NCI-H1694 (cell line): ENCODE measurements at places on chromosomes 3 and 15.

DNA sequence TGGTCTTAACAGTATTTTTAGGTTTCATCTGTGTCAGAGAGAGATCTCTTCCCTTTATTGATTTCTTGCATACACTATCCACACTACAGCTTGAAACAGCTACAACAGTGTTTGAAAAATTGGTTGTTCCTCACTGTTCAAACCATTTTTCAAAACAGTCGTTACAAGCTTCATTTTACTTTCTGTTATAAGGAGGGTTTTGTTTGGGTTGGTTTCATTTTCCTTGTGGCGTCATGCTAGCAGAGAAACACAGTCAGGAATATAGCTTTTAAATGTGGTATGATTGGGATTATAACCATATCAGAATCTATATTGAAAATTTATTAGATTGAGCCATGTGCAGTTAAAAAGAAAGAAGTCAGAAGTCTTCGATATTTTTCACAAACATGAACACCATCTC, 400.6 kb downstream of the ZBTB20 start:
- DNase-seq = no peak

DNA sequence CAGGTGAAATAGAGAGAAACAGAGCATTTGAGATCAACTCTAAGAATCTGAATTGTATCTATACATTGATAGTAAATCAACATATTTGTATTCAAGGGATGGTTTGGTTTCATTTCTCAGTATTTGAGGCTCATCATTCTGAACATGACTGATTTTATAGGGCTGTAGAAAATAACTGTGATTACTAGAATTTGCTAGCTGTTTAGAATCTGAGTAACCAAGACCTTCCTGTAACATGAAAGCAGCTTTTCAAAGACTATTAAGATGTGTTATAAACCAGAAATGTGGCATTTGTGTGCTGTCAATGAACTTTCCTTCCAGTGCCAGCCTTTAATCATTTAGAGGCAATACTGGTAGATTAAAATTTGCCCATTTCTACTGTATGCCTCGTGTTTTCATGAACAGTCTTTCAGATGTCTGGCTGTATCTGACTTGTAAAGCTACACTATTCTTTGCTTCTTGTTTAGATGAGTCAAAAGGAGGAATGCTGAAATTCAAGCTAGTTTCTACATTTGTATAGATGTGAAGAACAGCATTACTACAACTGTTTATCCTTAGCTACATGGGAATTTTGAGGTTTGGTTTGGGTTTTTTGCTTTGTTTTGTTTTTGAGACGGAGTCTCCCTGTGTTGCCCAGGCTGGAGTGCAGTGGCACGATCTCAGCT, 137.3 kb upstream of the BHLHE40 start:
- DNase-seq = no peak

- DNase-seq = no peak
Measured at GRCh38 chr3:78798266-78798832, 969.4 kb downstream of the ROBO1 start.

DNA sequence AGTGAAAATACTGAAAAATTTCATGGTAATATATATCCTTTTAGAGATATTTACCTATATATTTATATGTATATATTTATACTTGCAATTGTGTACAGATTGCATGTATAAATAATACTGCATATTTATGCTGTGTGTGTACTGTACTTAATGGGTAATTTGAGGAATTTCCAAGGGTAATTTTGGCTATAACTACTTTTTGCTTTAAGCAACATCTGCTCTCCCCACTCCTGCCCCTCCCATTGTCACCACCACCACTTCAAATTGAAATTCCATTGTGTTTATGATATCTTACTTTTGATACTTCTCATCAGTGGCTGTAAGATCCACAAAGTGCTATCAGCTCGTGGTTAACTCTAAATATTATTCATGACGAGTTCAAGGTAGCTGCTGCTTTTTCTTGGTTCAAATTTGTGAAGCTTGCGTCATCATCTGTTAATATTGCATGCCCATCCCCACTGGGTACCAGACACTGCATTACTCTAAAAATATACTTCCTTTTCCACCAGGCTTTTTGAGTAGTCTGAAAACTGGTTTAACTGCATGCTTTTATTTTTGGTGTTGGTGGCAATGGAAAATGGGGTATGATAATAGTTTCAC, 91.7 kb upstream of the MITF start:
- no peak for DNase-seq

- no peak for DNase-seq
Measured at GRCh38 chr3:14425581-14426304, 23.3 kb downstream of the SLC6A6 start.

- no peak for DNase-seq
Measured at GRCh38 chr3:170740726-170741591, 129.0 kb downstream of the RPL22L1 start.

- DNase-seq = peak; percentile 43
Measured at GRCh38 chr3:44648564-44649229, at the start of gene ZNF35. Gene ZNF35 (plus strand): TSS chr3:44648732. CDS start chr3:44651068, 2,336 bp downstream.

- no peak for DNase-seq
Measured at GRCh38 chr15:49625460-49626036, 4.7 kb downstream of the DTWD1 start.

DNA sequence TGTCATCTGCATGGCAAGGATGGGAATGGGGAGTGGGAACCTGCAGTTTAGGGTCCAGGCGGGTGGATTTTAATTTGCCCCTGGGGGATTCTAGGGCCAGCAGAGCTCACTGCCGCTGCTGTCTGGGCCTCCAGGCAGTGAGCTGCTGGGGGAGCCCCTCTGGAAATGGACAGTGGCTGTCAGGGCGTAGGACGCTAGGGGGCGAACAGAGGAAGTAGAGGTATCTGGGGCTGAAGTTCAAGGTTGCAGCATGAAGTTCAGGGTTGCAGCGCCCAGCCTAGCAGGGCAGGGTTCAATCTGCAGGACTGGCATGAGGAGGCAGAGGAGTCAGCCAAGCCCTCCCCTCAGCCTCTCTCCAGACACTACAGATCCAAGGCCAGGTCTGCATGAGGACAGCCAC, 49.5 kb downstream of the APBA2 start:
- no peak for DNase-seq

DNA sequence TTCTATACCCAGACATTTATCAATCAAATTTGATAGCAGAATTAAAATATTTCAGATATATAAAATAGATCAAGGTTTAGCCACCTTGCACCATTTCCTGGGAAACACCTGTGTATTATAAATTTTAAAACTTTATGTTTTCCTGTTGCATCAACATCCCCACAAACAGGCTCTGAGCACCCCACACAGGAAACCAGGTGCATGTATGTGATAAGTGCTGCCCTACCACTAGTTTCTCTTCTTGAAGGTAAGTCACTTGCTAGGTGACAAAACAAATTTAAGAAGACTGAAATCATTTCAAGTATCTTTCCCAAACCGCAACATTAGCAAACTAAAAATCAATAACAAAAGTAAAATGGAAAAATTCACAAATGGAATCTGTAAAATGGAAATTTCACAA, 496.1 kb upstream of the CCDC54 start:
- DNase-seq = no peak

DNA sequence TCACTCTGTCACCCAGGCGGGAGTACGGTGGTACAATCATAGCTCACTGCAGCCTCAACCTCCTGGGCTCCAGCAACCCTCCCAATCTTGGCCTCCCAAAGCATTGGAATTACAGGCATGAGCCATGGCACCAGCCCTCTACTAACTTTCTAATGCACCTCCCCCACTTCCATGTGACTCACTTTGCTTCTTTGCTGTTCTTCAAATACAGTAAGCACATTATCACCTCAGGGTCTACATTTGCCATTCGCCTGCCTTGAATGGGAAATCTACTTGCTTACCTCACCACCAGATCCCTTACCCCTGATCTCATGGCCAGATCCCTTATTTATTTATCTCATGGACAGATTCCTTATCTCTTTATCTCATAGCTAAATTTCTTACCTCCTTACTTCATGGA, 235.3 kb downstream of the KCNMB2 start:
- no peak for DNase-seq

- DNase-seq = no peak
Measured at GRCh38 chr15:62622775-62623174, 419.8 kb upstream of the TPM1 start.

- no peak for DNase-seq
Measured at GRCh38 chr15:40449275-40449674, 8.5 kb downstream of the BAHD1 start.

DNA sequence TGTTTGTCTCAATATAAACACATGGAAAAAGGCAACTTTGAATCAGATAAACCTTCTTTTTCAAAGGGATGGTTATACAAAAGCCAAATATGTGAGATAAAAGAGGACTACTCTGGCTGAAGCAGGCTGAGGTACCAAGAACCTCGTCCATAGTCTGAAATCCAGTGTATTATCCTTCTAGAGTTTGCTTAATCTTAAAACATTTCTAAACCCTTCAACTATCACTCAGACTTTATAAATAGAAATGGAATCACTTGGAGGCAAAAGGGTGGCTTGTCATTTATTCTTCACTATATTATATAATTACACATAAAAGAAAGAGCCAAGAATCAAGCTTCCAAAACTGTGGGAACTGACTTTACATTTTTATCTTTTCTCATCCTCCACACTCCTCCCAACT, 303.6 kb downstream of the PLCL2 start:
- no peak for DNase-seq
